ENCODE measurements at places on chromosomes 7 and 10.

- H3K4me3 ChIP-seq = no peak overlapping the region
- no peaks in the 10 kb centered on the region for H3K27me3 ChIP-seq
- H3K27ac ChIP-seq = no peak overlapping the region
- no peaks in the 10 kb centered on the region for H3K36me3 ChIP-seq
- DNase-seq = no peak
- H3K4me1 ChIP-seq = no peaks in the 10 kb centered on the region
Measured at GRCh38 chr10:14712991-14713424, 61.7 kb downstream of the FAM107B start.

GRCh38 chr10:113450046-113450804, 102.6 kb upstream of the HABP2 start:
- peaks cover 8% of the 10 kb centered on the region for H3K27me3 ChIP-seq
- no peak overlapping the region for H3K27ac ChIP-seq
- peaks cover 2% of the 10 kb centered on the region for H3K4me1 ChIP-seq
- no peak overlapping the region for H3K4me3 ChIP-seq

DNA sequence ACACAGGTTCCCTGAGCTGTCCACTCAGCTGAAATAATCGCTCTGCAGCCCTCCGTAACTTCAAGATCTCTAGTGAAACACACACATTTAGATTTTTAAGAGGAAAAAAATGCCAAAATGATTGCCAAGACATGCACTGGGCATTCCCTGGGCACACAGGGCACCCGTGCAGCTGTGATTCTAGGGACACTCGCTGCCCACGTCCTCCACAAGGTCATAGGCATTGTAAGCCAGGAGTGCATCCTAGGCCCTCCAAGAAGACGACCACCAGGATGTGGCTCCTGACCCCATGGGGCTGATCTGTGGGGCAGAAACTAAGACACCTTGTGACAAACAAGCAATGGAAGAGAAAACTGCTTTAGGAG, 563.3 kb downstream of the PTPRN2 start:
- no peak overlapping the region for H3K4me3 ChIP-seq
- no peak overlapping the region for H3K27ac ChIP-seq
- H3K4me1 ChIP-seq = no peaks in the 10 kb centered on the region

DNA sequence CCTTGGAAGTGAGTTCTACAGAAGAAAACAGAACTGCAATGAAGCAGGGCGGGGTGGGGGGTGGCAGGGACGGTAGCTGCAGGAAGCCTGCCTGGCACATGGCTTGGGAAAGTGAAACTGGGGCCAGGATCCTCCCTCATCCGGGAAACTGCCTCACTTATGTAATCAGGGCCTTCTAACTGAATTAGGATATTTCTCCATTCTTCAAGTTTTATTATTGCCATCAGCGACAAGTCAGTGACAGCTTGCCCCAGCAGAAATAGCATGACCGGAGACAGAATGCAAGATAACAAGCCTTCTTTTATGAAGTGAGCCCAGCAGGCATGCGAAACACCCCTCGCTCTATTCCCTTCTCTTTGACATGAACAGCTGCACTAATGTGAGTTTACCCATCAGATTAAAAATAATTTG, 77.5 kb upstream of the CACUL1 start:
- DNase-seq = no peak
- no peak overlapping the region for H3K4me3 ChIP-seq
- H3K4me1 ChIP-seq = peaks cover 7% of the 10 kb centered on the region
- no peak overlapping the region for H3K27ac ChIP-seq
- H3K27me3 ChIP-seq = no peaks in the 10 kb centered on the region
- no peaks in the 10 kb centered on the region for H3K36me3 ChIP-seq

DNA sequence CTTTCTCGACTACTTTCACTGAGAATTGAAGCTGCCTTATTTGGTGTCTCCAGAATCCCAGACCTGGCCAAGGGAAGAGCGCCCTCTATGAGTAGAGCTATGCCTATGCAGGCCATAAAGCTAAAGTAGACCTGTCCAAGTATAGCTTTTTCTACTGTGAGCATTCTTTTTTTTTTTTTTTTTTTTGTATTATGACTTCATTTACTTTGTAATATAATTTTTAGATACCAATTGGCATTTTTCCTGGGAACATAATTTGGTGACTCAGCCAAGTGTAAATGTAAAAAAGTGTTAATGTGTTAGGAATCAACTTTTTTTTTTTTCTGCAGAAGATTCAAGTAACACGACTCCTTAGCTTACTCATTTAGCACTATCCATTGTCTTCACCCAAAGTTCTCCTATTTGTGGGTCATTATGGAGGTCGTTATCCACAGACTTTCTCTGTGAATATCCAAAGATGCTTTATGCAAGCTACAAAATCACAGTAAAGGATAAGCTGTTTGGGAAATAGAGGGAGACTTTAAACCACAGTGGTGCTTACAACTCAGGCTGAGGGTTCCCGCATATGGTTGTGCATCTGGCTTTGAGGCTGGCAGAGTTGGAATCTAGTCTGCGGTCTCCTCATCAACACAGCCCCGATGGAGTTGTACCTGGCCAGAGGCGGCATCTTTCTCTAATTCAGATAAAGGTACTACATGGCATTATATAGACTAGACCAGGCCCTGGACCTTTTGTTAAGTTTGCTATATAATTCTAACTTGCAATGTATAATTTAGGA, 1040.2 kb upstream of the SORCS1 start:
- H3K27me3 ChIP-seq = no peaks in the 10 kb centered on the region
- H3K4me1 ChIP-seq = no peaks in the 10 kb centered on the region
- H3K36me3 ChIP-seq = no peaks in the 10 kb centered on the region

DNA sequence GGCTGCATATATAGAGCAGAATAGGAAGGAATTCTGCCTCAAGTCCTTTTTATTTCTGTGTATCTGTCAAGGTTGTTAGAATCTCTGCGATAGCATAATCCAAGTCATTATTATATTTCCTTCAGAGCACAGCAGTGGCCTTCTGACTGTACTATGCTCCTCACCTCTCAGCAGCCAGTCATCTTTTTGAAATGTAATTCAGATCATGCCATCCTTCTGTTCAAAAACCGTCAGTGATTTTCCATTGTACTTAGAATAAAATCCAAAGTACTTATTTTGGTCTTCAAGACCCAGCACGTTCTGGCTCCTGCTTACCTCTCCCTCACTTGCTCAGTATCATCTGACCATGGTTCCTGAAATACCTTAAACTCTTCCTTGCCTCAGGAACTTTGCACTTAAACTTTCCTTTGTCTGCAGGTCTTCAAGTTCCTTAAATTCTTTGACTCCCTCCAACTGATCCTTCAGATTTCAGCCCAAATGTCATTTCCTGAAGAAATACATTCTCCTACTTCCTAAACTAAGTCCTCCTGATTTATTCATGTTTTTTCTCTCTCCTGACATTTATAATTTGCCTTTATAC, 112.4 kb downstream of the ST7 start:
- H3K4me3 ChIP-seq = no peak overlapping the region
- H3K27me3 ChIP-seq = no peaks in the 10 kb centered on the region
- peaks cover 7% of the 10 kb centered on the region for H3K4me1 ChIP-seq
- no peak for DNase-seq
- no peaks in the 10 kb centered on the region for H3K36me3 ChIP-seq

DNA sequence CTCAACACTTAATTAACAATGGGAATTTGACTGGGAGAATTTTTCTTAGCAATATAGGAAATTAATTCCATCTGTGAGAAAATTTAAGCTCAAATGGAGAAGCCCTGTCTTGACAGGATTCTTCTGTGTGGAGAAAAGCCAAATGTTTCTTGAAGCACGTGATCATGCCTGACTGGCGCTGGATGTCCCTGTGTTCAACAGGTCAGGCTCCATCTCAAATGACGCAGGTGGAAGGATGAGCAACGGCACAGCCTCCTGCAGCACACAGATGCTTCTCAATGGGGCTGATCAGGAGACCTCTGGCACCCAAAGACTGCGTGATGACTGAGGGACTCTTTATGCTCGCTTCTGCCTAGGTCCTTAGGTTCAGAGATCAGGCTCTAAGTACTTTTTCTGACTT, 143.8 kb downstream of the RSU1 start:
- H3K4me1 ChIP-seq = no peaks in the 10 kb centered on the region
- no peak for DNase-seq
- H3K4me3 ChIP-seq = no peak overlapping the region
- peaks cover 9% of the 10 kb centered on the region for H3K36me3 ChIP-seq
- H3K27me3 ChIP-seq = no peaks in the 10 kb centered on the region

- no peak overlapping the region for H3K4me3 ChIP-seq
- H3K36me3 ChIP-seq = no peaks in the 10 kb centered on the region
- no peak for DNase-seq
- no peak overlapping the region for H3K27ac ChIP-seq
- H3K27me3 ChIP-seq = no peaks in the 10 kb centered on the region
Measured at GRCh38 chr7:154640266-154640865, 362.6 kb downstream of the PAXIP1 start.

DNA sequence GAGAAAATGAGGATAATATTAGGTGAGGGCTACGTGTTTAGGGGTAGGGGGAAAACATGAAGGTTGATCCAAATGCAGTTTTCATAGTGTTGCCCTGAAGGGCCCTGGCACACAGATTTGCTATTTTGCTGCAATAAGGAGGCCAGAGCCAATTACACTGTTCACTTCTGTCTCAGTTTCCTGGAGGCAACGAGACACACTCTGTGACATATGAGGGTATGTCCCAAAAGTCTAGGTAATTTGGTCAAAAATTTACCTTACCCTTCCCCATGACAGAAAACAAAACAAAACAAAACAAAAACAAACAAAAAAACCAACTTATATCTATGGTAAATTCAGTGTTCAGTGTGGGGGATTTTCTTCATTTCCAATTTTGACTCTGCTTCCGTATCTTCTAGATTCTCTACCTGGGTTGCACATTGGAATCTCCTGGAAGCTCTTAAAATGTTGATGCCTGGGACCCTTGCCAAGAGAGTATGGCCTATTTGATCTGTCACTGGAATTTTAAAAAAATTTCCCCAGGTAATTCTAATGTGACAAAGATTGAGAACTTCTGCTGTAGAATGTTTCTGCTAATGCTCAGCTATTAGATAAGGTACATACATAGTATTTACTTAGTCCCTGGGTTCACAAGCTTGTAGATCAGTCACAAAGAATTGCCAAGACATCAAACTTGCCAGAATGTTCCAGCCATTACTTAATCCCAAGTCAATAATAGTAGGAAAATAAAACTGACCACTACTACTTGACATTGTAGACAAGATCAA, 139.5 kb downstream of the SEMA3E start:
- no peaks in the 10 kb centered on the region for H3K36me3 ChIP-seq
- no peak overlapping the region for H3K27ac ChIP-seq
- no peaks in the 10 kb centered on the region for H3K27me3 ChIP-seq
- DNase-seq = no peak

DNA sequence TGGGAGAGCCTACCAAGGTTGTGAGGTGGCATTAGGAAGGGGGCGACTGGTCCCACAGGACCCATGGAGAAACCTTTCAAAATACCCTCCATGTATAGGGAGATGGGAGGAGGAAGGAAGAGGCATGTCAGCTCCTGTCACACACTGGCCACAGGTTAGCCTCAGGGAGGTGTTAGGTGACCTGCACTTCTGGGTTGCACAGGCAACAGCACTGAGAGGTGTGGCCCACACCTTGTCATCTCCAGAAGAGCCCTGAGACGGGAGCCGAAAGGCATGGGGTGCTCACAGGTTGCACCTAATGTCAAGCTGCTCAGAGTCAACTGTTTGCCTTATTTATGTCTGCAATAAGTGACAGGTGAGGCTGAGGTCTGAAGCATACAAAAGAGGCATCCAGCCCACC, 14.6 kb upstream of the USP6NL start:
- no peak overlapping the region for H3K27ac ChIP-seq
- H3K27me3 ChIP-seq = peaks cover 4% of the 10 kb centered on the region
- no peak for DNase-seq
- H3K4me3 ChIP-seq = no peak overlapping the region
- H3K36me3 ChIP-seq = no peaks in the 10 kb centered on the region

GRCh38 chr7:135321556-135321955, 87.9 kb downstream of the STRA8 start:
- no peaks in the 10 kb centered on the region for H3K4me1 ChIP-seq
- H3K27me3 ChIP-seq = no peaks in the 10 kb centered on the region
- H3K4me3 ChIP-seq = no peak overlapping the region
- no peak overlapping the region for H3K27ac ChIP-seq
- DNase-seq = no peak
- H3K36me3 ChIP-seq = no peaks in the 10 kb centered on the region

DNA sequence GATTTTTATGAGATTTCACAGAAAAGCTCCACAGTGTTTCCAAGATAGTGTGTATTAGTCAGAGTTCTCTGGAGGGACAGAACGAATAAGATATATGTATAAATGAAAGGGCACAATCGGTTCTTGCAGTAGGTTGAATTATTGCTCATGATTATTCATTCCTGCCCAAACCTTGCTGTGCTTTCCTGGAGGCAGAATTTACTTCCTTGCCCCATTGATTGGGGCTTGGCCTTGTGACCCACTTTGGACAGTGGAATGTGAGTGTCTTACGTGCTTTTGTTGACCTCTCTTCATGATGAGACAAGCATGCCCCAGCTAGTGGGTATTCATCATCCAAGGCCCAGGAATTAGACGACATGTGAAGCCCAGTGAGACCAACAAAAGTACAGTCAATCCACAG, 53.0 kb upstream of the ABCB5 start:
- H3K36me3 ChIP-seq = no peaks in the 10 kb centered on the region
- no peak overlapping the region for H3K27ac ChIP-seq
- H3K4me1 ChIP-seq = no peaks in the 10 kb centered on the region
- no peak overlapping the region for H3K4me3 ChIP-seq

GRCh38 chr10:124298891-124299290, 119.8 kb downstream of the OAT start:
- H3K27me3 ChIP-seq = no peaks in the 10 kb centered on the region
- H3K27ac ChIP-seq = no peak overlapping the region
- H3K4me1 ChIP-seq = no peaks in the 10 kb centered on the region

GRCh38 chr10:85618841-85619240, 747.8 kb downstream of the GRID1 start:
- H3K4me1 ChIP-seq = peaks cover 14% of the 10 kb centered on the region
- H3K36me3 ChIP-seq = no peaks in the 10 kb centered on the region
- no peak overlapping the region for H3K27ac ChIP-seq
- H3K27me3 ChIP-seq = no peaks in the 10 kb centered on the region
- DNase-seq = no peak
- H3K4me3 ChIP-seq = no peak overlapping the region

GRCh38 chr7:139114018-139114417, 4.5 kb upstream of the ZC3HAV1 start:
- peaks cover 48% of the 10 kb centered on the region for H3K4me1 ChIP-seq

DNA sequence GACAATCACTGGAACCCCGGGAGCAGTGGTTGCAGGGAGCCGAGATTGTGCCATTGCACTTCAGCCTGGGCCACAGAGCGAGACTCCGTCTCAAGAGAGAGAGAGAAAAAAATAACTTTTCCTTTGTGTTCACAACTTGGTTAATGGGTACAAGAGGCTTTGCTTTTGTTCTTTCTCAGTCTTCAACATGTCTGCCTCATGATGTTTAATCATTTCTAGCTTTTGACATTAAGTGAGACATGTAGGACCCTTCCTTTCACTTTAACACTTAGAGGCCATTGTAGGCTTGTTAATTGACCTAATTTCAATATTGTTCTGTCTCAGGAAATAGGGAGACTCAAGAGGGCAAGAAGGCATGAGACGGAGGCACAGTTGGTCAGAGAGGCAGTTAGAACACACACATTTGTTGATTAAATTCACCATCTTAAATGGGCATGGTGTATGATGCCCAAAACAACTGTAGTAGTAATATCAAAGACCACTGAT, 9.3 kb upstream of the CRCP start:
- no peak for DNase-seq
- no peaks in the 10 kb centered on the region for H3K36me3 ChIP-seq
- peaks cover 7% of the 10 kb centered on the region for H3K4me1 ChIP-seq
- H3K27me3 ChIP-seq = no peaks in the 10 kb centered on the region
- no peak overlapping the region for H3K27ac ChIP-seq

GRCh38 chr10:31204090-31204489, 114.9 kb upstream of the ZEB1 start:
- no peaks in the 10 kb centered on the region for H3K4me1 ChIP-seq
- no peaks in the 10 kb centered on the region for H3K27me3 ChIP-seq
- no peaks in the 10 kb centered on the region for H3K36me3 ChIP-seq
- no peak overlapping the region for H3K4me3 ChIP-seq
- no peak overlapping the region for H3K27ac ChIP-seq

Measured in CD4-positive, alpha-beta T cell (primary cell).